ENCODE measurements at places on chromosomes 7 and 10.

DNA sequence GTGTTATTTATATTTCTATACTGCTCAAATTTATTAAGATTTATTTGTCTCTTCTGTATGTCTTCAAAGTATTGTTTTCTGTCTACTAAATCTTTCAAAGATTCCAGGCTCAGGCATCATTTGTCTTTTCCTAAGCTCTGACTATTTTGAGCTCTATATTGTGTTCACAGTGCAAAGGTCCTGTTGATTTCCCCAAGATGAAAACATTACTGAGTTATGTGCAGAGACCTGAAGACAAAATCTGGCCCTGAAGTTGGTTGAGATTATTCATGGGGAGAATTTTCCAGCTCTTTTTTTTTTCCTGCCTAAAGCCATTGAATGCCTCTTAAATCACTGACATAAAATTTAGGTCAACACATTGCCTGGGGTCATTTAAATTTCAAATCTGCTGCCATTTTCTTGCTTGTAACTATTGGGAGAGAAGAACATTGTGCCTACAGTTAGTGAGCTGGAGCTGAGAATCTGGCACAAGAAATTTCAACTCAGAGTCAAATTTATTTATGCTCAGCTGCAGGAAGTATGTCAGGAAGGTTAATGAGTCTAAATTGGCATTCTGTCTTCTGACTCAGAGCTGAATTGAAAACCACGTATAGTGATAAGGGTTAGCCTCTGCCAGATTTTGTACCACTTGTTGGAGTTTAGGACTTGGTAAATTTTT, 31.6 kb downstream of the CSTF2T start:
- no peak for DNase-seq

DNA sequence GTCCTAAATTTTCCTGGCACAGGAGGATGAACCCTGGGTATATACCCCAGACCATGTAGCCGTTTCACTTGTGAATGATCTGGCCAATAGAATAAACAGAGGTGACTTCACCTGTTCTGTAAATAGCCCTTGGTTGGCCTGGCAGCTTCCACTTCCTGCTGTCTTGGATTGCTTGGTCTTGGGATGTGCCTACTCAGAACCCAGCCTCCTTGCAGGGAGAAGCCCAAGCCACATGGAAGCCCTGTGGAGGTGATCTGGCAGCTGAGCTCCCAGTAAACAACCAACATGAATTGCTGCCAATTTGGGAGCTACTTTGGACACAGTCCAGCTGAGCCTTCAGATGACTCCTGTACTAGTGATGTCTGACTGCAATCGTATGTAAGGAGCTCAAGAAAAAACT, 4.8 kb upstream of the RAPGEF5 start:
- DNase-seq: no peak

GRCh38 chr10:113473851-113474250, 79.0 kb upstream of the HABP2 start:
- no peak for DNase-seq

DNA sequence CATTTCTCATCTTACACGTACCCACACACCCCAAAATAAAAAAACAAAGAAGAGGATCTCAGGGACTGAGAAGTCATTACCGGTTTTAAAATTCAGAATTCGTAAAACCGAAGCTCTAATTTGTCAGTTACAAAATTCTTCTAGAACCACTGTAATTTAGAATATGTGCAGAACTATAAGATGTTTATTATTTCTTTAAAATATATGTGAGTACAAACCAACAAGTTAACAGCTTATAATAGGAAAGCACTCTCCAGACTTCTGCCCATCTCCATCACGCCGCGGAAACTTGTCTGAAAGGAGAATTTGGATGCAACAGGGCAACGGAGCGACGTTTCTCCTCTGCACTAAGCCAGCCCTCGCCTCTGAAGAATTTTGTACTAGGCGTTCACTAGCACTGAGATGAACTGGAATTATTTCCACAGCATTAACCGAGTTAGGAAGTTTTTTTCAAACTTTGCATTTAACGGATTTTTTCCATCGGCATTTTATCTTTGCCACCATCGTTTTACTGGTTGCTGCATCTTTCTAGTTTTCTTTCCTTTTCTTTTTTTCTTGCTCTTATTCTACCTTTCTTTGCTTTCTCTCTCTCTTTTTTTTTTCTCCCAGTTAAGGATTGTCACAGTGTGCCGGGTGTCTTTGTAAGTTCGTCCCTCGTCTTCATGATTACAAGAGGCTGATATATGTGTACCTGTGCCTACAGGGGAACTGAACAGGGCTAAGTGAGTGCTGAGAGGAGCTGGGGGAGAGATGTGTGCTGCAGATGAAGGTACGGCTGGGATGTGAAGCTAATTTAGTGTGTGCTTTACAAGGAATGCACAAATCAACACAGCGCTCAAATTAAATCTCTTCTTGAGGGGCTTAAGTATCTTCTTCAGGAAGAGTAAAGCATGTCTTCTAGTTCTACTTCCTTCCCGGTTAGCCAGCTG, 295.9 kb upstream of the NFE2L3 start:
- no peak for DNase-seq

GRCh38 chr10:112215342-112215774, 31.8 kb upstream of the GPAM start:
- DNase-seq: no peak

DNA sequence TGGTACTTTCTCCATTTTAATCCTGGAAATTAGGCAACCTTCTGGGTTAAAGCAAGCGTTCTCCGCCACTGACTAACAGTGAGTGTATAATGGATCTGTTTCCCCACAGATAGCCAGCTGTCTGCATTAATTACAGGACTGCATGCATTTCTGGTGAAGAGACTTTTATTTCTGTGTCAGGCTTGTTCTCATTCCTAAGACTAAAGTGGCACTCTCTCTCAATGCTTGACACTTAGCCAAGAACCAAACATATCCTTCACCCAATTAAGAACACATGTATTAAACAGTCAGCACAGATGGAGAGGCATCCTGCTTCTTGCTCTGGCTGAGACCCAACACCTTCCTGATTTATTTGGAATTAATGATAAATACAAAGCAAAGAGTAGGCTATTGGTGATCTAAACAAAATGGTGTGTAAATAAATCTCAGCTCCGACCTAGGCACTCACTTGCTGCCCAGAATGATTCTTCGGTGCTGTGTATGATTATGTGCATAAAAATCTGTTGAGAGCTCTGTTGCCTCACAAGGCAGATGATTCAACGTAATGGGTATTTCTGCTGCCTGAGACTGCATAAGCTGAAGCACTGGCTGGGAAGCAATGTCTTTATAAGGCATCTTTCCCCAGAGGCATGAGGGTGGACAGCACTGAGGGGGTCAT, 16.8 kb downstream of the CALU start:
- no peak for DNase-seq

DNA sequence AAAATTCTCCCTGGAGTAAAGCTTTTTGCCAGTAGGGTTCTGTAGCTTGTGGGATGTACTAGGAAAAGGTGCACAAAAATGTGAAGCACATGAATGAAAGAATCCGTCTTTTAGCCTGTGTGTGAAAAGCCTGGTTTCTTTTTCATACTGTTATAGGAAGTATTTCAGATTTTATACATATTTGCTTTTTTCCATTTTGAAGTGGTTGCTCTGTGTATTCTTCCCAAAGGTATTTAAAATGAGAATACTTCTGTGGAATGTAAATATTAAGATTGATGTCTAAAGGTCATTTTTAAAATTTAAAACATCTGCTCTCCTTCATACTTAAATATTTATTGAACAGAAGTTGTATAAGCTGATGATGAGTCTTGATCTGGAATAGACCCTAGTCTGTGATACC, 96.8 kb downstream of the CDK14 start:
- DNase-seq: no peak

- no peak for DNase-seq
Observed at GRCh38 chr7:37445790-37446189, 2.9 kb downstream of the ELMO1 start.

DNA sequence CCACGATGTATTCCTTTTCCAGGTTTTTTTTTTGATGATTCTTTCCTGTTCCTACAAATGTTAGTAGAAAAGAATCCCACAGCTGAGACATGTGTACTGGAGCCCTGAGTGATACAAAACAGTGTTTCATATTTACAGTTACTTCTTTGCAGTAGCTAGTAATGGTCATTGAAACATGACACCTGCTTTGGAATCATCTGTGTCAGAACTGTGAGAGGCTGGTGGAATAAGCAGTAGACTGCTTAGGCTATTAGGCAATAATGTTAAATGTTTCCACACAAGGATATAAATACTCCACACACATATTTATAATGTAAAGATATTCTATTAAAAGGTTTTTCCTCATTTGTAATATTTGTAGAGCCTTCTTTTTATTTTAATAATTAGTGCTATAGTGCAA, 394.0 kb downstream of the THSD7A start:
- DNase-seq: no peak

- DNase-seq: no peak
Observed at GRCh38 chr10:112168733-112169132, 14.8 kb downstream of the GPAM start.

DNA sequence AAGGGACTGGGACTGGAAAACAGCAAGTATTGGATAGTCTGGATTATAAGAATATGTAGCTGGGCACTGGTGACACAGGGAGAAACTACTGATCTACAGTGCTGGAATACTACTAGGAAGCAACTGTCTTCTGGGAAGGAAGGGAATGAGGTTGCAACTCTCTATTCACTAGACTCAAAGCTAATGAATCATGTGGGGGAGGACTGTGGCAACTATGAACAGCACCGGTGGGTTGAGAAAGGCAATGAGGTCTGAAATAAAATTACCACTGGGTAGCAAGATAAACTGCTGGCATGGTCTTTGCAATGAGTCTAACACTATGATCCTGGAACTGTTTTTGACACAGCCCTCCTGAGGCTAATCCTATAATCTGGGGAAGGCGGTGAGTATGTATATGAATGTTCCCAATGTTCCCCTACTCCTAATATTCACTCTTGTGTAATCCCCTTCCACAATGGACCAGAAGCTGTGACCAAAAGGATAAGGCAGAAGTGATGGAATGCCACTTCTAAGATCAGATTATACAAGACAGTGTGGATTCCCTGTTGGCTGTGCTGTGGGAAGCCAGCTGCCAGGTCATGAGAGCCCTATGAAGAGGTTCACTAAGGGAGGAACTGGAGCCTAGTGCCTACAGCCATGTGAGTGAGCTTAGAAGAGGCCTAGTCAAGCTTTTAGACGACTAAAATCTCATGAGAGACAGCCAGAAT, 101.3 kb upstream of the DNAJB12 start:
- no peak for DNase-seq

DNA sequence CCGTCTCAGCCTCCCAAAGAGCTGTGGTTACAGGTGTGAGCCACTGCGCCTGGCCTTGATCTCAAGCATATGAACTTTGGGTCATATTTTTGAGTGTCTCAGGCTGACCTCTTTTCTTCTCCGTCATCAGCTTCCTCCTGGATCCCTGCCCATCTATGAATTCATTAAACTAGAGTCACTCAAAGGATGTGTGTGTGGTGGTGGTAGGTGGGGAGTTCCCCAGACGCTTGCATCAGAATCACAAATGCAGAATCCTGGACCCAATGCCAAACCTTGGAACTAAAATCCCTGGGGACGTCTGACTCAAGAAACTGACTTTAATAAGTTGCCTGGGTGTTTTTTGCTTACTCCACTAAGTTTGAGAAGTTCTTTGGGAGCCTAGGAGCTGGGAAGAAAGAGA, 6.7 kb upstream of the CREB5 start:
- no peak for DNase-seq

- no peak for DNase-seq
Observed at GRCh38 chr7:100444311-100445278, 8.3 kb upstream of the PPP1R35 start.

- DNase-seq: peak; percentile 62
Observed at GRCh38 chr10:97574374-97575126, 2.0 kb downstream of the ANKRD2 start.

GRCh38 chr7:79090543-79090942, 362.9 kb downstream of the MAGI2 start:
- DNase-seq: no peak

DNA sequence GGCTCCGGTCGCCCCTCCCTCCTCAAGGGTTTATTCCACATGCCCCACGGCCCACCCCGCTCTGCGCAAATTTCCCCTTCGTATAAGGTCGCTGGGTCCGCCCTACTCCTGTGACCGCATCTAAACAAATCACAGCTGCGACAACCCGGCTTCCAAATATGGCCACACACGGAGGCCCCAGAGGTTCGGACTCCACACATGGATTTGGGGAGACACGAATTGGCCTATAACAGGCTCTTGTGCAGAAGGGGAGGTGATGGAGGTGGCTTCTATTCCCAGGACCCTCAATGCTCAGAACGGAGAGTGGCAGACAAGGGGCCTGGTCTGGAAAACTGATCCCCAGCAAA, 90.1 kb downstream of the FOXL3 start:
- DNase-seq: no peak

DNA sequence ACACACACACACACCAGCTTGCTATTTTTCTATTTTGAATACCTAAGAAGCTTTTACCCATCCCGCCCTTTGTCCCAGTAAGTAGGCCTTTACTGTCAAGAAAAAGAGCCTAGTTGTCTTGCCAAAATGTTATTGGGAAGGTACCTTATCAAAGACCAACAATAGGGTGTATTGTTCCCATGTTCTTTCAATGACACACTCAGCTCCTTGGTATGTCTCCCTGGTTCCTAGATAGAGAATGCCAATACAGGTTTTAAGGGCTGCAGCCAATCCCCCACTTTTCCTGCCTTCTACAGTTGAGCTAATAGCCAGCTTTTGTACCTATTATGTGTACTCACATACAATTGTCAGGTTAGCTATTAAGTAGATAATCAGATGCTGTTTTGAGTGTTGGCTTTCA, 92.0 kb upstream of the LRRTM3 start:
- no peak for DNase-seq

GRCh38 chr7:20963556-20964280, 177.0 kb upstream of the SP8 start:
- DNase-seq: no peak

- DNase-seq: no peak
Observed at GRCh38 chr10:83667594-83667993, 471.7 kb upstream of the GHITM start.

GRCh38 chr7:133315332-133316040, 62.6 kb downstream of the EXOC4 start:
- DNase-seq: no peak

DNA sequence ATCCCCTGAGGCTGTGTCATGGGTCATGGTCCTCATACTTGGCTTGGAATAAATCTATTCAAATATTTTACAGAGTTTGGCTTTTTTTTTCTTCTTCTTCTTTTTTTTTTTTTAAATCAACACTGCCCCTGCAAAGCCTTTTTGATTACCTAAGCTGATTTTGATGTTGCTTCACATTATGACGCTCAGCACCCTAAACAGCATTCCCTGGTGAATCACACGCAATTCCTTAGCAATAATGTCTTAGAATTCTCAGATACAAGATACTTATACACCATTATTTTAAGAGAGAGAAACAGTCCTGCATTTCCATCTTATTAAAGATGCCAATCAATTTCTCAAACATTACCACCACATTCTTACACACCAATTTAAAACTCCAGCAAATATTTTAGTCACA, 323.7 kb upstream of the IGFBP3 start:
- DNase-seq: no peak

- DNase-seq: no peak
Observed at GRCh38 chr7:118239014-118239413, 14.5 kb downstream of the ANKRD7 start.

DNA sequence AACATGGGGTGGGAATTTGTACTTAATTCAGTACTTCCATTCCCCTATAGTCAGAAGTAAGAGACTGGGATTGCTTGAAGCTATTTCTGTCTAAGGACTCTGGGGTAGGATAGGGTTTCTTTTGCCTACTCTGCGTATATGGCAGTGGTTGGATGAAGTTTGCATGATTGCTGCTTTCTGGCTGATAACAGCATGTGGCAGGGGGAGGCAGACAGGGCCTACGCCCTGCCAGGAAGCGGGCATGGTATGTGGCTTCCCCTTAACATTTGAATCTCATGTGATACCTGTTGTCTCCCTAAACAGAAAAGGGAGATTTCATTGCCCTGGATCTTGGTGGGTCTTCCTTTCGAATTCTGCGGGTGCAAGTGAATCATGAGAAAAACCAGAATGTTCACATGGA, 57.1 kb downstream of the TACR2 start:
- no peak for DNase-seq
